ENCODE measurements at places on chromosomes 1 and 21.

- no peak for DNase-seq
These were observed 97.6 kb downstream of the APP start for GRCh38 chr21:26072666-26073615.

DNA sequence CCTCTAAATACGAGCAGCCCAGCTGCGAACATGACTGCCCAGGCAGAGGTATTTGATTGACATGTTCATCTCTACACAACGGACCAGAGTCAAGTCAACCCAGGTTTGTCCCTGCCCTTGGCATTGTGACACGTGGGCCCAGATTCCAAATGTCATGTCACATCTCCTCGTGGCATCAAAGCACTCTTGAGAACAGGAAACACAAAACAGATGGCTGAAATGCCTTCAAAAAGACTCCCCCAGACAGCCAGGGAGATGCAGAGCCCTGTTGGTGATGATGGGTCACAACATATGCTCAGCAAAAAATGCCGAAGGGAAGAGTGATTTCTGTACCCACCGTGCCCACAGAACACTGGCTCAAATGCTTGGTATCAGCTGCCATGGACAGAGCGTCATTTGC is 337.8 kb upstream of the DAB1 start:
- DNase-seq = no peak

GRCh38 chr21:15964236-15964855 is 234.6 kb downstream of the USP25 start:
- no peak for DNase-seq

- no peak for DNase-seq
These were observed 343.6 kb downstream of the PTPRU start for GRCh38 chr1:29579821-29580425.

DNA sequence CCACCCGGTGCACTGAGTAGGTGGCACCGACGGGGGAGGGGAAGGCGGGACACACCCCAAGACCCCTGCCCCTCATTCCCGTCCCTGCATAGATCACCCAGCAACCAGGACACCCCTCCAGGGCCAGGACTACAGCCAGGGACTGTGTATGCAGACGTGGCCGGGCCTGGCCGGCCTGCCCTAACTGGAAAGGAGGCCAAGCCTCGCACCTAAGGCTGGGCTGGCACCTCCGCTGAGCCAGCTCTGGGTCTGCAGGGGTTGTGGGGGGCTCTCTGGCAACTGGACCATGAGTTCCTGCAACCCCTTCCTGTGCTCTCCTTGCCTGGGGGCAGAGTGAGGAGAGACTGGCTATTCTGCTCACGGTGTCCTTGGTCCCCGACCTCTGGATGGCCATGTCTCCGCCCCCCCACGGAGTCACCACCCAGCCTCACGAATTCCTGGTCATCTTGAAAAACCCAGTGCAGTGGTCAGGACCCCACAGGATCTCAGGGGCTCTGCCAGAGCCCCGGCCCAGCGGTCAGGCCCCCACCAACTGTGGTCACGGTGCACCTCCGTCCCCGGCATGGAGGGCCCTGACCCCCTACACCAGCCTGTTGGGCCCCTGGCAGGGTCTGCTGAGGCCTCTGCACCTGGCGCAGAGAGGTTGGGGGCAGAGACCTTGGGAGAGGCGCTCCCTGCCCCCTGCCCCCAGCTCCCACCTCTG is 1.1 kb upstream of the FNDC10 start:
- DNase-seq = no peak

- DNase-seq = no peak
These were observed 34.4 kb downstream of the NTPCR start for GRCh38 chr1:232984577-232985425.

- DNase-seq = no peak
These were observed 75.2 kb downstream of the FMO4 start for GRCh38 chr1:171389171-171389570.

GRCh38 chr1:105872817-105873216 is 1183.7 kb upstream of the PRMT6 start:
- no peak for DNase-seq

GRCh38 chr1:83055391-83056170 is 943.4 kb downstream of the TTLL7 start:
- DNase-seq = no peak

GRCh38 chr21:15468368-15468767 is 261.4 kb upstream of the USP25 start:
- DNase-seq = no peak

- no peak for DNase-seq
These were observed 35.1 kb downstream of the ARHGAP29 start for GRCh38 chr1:94202241-94202640.

- DNase-seq = no peak
These were observed 24.2 kb upstream of the CTPS1 start for GRCh38 chr1:40955266-40955665.

- no peak for DNase-seq
These were observed 189.0 kb downstream of the NFIA start for GRCh38 chr1:61271412-61271789.

DNA sequence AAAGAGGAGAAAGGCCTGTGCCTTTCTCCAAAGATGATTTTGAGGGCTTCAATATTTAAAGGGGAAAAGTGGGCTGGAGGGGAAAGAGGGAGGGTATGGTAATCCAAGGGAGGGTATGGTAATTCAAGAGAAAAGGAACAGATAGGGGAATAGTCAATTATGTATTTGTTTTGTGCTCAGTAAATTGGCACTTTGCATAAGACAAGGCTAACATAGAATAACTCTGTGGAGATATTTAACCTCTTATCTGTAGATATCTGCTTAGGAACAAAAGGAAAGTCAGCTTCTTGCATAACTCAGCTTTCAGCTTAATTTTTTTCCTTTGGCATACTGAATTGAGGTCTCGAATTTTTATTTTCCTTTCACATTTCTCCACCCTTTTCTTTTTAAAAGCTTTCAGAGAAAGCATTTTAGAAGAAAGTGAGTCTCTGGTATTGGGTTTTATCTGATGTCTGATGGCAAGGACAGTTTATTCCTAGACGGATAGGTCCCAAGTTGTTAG is 119.9 kb upstream of the F3 start:
- no peak for DNase-seq

- DNase-seq = no peak
These were observed 41.0 kb upstream of the USP25 start for GRCh38 chr21:15688809-15689208.

- no peak for DNase-seq
These were observed 93.4 kb downstream of the KCNK1 start for GRCh38 chr1:233707153-233707879.

- no peak for DNase-seq
These were observed 12.2 kb downstream of the SMAP2 start for GRCh38 chr1:40385437-40386358.

- no peak for DNase-seq
These were observed 107.2 kb downstream of the RABGAP1L start for GRCh38 chr1:174266476-174266875.

DNA sequence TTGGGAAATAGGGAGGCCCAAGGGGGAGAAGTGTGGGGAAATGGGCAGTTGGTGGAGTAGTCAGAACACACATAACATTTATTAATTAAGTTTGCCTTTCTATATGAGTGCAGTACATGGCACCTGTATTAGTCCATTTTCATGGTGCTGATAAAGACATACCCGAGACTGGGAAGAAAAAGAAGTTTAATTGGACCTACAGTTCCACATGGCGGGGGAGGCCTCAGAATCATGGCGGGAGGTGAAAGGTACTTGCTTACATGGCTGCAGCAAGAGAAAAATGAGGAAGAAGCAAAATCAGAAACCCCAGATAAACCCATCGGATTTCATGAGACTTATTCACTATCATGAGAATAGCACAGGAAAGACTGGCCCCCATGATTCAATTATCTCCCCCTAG is 1.6 kb upstream of the SLC35A3 start:
- DNase-seq = no peak

DNA sequence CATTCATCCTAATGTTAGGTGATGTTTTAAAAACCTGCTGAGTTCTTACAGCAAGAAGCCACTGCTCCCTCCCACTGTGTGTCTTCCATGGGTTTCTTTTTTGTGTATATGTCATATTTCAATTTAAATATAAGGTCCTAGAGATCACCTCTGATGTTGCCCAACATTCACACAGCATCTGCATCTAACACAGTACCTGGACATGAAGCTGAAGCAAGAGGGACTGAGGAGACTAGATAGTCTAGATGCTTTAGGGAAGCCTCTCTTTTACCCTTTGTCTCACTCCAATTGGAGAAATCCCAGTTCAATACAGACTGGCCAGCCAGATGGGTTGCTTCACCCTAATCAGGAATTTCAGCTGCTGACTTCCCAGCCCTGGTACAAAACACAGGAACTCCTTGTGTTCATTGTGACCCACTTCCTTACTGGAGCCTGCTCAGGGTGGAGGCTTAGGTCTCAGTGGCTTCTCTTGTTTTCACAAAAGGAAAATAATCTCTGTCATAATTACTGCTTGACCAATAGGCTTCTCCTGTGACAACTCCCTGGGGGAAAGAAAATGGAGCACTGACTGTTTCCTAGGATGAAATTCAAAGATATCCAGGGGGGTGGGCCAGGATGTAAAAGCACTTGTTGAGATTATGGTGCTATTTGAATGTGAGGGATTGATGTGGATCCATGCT is 17.3 kb downstream of the BTG2 start:
- DNase-seq = no peak

DNA sequence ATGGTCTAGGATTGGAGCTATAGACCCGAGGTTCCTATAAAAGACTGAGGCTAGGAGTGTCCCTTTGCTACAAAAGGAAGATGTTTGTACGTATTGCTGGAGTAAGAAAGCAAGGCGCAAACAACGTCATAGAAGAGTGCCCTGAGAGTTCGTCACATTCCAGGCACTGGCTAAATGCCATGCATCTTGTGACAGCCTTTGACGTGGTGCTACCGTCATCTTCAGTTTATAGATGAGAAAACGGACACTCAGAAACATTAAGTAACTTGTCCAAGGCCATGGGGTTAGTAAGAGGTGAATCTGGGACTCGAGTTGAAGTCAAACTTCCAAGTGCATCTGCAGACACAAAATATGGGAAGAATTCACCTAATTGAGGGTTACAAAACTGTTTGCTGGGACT is 104.2 kb upstream of the SLC45A1 start:
- DNase-seq = no peak

DNA sequence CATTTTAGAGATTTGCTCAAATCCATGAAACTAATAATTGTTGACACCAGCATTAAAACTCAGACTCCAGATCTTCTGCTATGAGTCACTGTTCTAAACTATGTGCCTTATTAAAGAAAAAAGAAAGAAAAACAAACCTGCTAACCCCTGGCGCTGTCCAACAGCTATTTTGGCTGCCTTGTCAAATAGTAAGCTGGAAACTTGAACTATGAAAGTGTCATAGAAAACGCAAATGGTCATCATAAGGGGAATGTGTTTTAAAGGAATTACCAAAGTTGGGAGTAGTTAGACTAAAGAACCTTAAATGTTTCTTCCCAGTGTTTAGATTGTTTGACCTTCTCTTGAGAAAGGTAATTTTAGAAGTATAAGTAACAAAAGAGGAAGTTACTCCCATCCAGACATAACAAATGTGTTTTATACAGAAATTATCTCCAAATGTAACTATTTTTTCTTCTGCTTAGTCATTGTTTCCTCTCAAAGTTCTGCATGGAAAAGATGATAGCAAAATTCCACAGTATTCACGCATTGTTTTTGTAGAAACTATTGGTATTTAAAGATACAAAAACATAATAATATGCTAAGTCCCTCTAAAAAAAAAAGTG is 272.4 kb downstream of the TPR start:
- DNase-seq = no peak

DNA sequence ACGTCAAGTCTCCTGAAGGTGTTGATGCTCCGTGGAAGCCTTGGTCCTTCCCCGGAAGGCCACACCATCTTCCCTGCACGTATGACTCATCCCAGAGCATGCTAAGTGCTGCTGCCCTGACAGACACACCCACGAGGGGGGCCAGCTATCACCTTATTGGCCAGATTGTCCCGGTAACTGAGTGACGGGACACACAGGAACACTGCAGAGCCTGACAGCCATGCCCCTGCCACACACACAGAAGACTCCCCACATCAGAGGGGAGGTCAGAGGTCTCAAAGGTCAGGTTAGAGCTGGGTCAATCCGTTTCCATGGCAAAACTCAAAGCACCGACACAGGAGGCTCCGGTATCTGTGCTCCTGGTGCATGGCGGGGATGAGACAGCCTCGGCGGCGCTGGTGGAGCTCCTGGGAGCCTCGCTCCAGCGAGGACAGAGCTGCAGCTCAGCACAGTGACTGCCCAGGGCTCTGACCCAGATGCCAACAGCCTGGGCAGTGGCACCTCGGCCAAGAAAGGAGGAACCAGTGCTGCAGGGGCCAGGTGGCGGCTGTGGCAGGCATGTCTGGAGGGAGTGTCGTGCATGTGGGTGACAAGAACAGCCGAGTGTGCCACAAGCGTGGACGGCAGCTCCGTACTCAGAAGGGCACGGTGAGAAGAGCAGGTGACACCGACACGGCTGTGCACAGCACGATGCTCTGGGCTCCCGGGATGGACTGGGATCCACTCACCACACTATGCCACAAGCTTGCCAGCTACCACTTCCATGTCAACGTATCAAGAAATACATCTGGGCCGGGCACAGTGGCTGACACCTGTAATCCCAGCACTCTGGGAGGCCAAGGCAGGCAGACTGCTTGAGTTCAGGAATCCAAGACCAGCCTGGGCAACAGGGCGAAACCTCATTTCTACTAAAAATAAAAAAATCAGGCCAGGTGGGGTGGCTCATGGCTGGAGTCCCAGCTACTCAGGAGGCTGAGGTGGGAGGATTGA is 14.8 kb upstream of the TMEM240 start:
- DNase-seq = no peak

GRCh38 chr1:205802060-205802459 is 10.9 kb downstream of the SLC41A1 start:
- DNase-seq = no peak

DNA sequence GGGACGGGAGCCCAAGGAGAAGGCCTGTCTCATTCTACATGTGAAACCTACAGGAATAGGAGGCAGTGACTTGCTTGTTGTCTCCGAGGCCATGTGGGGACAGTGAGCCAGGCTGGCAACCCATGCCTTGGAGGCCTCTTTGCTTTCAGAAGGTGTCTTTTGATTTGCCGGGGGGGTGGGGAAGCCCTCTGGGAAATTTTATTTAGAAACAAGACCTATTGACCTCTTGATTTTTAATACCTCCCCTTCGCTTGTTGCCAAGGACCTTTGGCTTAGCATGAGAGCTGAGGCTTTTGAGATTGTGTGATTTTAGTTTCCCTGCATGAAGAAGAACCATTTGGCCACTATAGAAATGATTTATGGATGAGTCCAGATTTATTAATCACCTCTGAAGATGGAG is 4.1 kb downstream of the ARMH1 start:
- no peak for DNase-seq

- DNase-seq = no peak
These were observed 107.3 kb upstream of the POU3F1 start for GRCh38 chr1:38153778-38154470.

DNA sequence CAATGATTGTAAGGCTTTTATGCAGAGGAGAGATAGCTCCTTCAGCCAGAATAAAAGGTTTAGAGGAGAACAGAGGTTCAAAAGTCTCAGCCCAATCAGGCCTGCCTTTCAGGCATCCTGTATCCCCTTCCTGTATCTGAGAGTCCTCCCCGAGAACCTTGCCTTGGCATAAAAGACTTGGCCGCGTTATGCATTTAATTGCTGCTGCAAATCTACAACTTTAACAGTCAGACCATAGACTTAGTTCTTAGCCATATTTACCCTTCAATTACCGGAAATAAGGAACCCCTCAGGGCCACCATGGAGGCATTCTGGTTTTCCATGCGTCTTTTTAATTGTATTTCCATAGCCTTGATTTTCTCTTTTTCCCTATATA is 18.3 kb upstream of the HYI start:
- no peak for DNase-seq

- no peak for DNase-seq
These were observed 587.9 kb downstream of the ADGRL2 start for GRCh38 chr1:82388679-82389078.
